Stimulated activated CD4-positive, alpha-beta T cell treated with anti-CD3 and anti-CD28 coated beads, TNF-alpha, amount 100 ng/mL, for 1 hour (primary cell): ENCODE measurements at places on chromosomes 3 and 15.

DNA sequence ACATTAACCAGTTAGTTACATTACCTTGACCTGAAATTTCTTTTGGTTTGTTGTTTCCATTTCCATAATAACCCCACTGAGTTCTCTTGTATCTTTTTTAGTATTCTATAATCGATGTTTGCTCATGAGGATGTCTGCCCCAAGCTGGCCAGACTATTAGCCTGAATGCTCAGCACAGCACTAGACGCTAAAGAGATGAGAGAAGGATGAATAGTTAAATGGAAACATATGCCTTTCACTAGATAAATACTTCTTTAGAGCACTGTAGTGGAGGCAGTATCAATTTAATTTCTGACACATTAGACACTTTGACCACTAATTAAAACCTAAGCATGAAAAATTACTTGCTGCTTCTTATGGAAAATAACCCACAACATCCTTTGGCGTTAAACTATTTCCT, 654.9 kb upstream of the KCNMB2 start:
- DNase-seq, result no peak

DNA sequence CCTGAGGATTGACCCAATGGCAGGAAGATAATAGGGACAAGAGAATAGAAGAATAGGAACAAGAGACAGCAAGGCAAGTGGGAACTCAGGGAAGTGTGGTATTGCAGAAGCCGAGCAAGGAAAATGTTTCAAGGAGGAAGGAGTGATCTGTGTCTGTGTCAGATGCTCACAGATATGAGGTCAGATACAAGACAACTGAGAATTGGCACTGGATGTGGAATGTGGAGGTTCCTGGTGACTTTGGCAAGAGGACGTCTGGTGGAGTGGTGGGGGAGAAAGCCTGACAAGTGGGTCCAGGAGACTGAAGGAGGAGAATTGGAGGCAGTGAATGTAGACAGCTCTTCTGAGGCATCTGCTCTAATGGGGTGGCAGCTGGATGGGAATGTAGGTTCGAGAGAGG, 24.1 kb downstream of the GYG1 start:
- DNase-seq, result no peak

DNA sequence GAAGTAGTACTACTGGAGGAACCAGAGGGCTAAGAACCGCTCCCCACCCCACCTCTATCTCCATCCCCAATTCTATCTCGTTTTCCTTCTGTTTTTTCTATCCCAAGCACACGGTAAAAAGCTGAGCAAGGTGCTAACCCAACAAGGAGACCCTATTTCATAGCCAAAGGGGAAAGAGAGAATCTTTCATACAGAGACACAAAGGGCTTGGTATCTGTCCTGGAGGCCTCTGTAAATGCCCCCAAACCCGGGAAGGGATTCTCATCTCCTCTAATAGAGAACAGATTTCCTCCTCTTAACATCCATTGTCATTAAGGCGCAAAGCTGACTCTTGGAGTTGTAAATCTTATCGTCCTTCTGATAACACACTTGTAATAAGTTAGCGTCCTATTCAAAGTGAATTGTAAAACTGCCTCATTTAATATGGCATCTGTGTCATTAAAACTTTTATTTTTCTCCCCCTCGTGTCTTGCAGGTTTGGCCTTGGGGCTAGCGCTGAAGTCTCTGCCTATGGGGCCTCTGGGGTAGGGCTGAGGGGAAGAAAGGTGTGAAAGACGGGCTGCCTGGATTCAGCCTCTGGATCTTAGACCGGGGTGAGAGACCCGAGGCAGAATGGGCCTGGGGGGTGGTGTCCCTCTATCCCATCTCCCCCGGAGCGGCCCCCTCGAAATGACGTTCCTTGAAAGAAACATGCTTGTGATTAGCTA, 12.1 kb downstream of the NR2F2 start:
- DNase-seq, result no peak

GRCh38 chr3:49609815-49610214, 55.5 kb downstream of the BSN start:
- no peak for DNase-seq

- no peak for DNase-seq
Measured at GRCh38 chr3:142418926-142419592, 28.8 kb downstream of the XRN1 start.

- DNase-seq, result no peak
Measured at GRCh38 chr3:90095811-90096210, 988.4 kb downstream of the EPHA3 start.

DNA sequence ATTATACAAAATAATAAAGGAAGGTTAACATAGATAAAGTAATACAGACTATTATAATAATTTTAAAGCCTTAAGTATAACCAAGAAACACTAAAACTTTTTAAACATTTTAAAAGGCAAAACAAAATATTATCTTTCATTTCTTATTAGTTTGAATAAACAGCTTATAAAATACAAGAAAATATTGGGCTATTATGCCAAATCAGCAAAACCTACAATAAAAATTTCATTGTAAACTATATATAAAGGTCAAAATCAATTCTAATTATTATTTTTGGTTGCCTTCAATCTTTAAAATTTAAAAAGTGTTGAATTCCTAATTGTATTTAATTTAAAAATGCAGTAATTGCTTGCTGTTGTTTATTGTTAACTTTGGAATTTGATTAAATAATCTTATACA, 430.0 kb downstream of the ROBO1 start:
- DNase-seq, result no peak

DNA sequence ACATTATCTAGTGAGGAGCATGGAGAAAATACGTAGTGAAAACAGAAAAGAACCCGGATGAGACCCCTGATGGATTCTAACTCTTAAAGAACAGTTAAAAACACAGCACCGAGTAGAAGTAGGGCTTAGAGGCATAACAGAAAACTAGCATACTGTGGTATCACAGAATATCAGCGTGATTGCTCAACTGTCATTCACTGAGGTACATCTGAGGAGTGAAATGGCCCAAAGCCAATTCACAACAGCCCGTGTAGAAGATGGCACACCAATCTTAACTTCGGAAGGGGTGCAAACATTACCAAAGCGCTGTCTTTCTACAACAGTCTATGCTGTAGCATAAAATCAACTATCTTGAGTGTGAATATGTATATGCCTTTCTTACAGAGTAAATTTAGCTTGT, 1.8 kb downstream of the CLASP2 start:
- DNase-seq, result no peak

DNA sequence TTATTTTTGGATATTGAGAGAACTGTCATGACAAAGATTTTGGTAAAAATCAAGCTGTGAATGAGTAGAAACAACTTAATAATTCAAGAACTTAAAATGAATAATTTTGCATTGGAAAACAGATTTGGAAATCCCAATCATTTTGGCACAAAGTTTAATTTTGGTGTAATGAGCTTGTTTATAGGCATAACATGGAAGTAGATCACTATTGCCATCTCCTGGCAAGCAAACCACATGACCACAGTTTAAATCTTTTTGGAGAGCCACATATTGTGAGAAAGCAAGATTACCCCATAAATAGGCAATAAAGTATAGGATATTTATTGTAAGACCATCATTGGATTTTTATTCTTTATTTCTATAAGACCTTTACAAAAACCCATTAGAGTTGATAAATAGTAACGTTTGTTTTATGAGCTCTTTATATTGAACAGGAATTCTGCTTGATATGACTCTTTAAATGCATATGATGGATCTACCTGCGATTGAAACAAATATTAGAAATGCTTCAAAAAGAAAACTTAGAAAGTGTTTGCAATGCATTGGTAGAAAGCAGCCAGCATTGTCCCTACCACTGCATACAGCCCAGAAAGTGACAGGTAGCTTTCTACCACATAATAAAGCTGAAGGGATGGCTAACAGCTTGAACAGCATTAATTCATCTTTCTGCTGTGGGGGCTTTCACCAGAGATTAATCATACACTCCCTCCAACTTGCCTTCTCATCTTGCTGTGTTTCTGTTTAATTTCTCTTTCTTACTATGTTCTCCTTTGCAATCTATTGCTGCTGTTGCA, 766.8 kb downstream of the TBL1XR1 start:
- no peak for DNase-seq

DNA sequence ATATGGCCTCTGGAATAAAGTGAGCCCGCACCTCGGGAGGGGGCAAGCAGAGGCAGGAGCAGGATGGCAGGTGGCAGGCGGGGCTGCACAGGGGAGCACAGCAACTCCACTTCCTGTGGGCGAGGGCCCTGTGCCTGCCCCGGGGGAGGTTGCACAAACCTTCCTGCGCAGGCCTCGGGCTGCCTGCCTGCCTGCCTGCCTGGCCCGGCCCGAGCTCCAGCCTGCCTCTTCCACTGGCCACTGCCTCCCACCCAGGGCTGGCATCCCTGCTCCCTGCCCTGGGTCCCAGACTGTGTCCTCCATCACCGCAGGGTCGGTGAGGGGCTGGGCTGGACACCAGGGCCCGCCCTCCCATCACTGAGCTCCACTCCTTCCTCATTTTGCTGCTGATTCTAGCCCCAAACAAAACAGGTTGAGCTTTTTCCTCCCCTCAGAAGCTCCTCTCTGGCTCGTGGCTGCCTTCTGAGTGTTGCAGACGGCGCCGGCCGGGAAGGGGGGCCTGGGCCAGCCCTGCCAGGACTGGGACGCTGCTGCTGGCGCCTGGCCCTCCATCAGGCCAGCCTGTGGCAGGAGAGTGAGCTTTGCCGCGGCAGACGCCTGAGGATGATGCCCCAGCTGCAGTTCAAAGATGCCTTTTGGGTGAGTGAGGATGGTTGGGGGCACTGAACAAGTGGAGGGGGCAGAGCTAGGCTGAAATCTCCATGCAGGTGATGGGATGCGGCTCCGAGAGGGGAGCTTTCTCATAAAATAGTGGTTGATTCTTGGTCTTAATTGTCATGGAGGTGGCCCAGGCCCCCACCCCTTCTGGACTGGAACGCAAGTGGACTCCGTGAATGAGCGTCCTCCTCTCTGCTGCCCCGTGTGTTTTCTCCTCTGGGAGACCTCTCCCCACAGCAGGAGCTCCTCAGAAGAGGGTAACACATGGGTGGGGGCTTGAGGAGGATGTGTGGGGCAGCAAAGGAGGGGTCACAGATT, at the start of gene PSTPIP1:
Gene PSTPIP1, plus strand, starts transcription at position 156 of the 975 bp plus-strand sequence. Its CDS starts 448 bp downstream, at position 604.
- peak; percentile 51 for DNase-seq

GRCh38 chr3:178086144-178086825, 450.0 kb upstream of the KCNMB2 start:
- no peak for DNase-seq

GRCh38 chr3:111609700-111610099, 14.6 kb upstream of the ZBED2 start:
- DNase-seq, result no peak

DNA sequence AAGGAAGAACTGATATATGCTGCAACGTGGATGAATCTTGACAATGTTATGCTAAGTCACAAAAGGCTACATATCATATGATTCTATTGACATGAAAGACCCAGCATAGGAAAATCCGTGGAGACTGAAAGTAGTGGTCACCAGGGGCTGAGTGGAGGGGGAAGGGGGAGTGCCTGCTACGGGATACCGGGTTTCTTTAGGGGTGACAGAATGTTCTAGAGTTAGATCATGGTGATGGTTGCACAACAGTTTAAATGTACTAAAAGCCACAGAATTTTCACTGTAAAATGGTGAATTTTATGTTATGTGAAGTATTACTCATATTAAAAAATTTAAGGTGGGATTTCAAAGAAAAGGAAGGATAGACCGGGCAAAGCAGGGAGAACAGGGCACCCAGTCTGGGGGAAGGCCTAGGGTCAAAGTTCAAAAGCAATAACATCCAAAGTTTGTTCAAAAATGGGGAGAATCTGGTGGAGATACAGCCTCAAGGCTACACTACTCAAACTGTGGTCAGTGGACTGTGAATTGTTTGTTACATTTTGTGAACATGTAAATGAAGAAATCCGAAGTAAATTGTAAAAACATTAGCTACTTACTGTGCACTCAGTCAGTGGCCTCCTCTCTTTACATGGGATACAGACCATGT, 74.2 kb upstream of the FNDC3B start:
- DNase-seq, result no peak

- no peak for DNase-seq
Measured at GRCh38 chr15:41396111-41396510, 6.2 kb downstream of the NDUFAF1 start.

DNA sequence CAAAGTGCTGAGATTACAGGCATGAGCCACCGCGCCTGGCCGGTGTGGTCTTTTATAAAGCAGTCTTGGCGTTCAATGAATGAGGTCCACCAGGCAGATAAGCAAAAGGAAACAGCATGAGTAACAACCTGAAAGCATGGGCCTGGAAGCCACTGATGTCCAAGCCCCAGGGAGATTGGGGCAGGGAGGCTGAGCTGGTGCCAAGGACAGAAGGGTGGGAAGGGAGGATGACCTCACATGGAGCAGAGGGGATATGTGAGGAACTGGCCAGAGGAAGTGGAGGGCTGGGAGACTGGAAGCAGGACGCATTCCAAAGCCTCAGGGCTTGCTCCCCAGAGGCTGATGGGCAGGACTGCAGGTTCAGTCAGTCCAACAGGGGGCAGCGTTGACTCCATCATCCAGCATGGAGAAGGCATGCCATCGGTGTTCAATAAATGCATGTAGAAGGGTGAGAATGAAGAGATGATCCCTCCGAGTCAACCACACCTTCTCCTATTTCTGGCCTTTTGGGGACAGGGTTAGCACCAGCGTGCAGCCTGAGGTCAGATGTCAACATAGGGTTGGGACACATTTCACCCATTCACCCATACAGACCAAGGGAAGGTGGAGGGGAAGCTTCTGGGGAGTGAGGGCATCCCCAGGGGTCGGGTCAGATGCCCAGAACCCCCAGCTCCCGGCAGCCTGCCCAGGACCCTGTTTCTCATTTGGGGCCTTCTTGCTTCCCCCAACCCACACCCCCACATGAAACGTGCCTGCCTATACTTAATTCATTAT, 14.8 kb downstream of the MYL3 start:
- DNase-seq, result no peak

- DNase-seq, result no peak
Measured at GRCh38 chr3:187544326-187544725, 125.9 kb downstream of the SST start.

- DNase-seq, result no peak
Measured at GRCh38 chr3:171419457-171419856, 40.7 kb downstream of the TNIK start.

DNA sequence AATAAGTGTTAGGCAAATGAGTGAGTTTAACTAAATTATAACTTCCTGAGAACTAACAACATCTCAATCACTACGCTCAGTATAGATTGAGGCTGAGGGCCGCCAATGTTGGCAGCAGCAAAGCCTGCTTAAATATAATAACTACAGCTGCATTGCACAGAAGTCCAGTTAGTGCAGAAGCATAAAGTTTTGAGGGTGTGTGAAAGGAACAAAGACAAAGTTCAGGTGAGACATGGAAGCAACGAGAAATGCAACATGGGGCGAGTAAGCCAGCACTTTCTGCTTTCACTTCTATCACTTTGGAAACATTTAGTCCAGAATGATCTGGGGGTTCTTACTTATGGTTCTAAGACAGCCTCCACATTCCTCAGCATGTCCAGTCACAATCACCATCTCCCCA, 1052.3 kb upstream of the CFAP20DC start:
- no peak for DNase-seq
